ENCODE measurements at places on chromosomes 5 and 9. TPM values are rescaled to one million over a fixed set of nuclear protein-coding genes. Genes with fewer than 3 reads are reported as not detected.

DNA sequence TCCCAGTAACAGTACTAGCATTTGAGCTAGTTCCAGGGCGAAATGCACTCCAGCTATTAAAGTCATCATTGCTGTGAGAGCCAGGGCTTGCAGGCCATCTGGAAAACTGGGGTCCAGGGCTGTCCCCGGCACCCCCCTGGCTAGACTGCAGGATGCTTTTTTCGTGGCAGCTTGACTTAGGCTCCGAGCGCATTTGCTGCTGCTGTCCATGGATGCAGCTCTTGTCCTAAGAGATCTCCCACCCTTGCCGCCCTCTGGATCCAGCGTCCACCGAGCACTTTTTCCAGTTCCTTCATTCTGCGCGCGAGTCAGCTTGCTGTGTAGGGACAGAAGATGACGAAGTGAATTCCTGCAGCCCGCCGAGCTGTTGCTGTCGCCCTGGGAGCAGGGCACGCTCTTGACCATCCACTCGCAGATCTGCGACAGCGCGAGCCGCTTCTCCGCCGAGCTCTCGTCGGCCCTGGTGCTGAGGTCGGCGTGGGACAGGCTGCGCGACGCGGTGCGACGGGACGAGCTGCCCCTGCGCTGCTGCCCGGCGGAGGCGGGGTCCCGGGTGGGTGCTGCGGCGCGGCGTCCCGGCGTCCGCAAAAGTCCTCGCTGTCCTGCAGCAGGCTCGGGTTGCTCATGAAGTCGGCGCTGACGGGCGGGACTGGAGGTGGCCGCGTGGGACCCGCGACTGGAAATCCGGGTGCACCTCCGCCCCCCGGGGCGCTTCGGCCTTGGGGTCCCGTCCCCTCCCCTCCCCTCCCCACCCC, 30.7 kb downstream of the OR2V1 start:
- DNase-seq, result no peak

DNA sequence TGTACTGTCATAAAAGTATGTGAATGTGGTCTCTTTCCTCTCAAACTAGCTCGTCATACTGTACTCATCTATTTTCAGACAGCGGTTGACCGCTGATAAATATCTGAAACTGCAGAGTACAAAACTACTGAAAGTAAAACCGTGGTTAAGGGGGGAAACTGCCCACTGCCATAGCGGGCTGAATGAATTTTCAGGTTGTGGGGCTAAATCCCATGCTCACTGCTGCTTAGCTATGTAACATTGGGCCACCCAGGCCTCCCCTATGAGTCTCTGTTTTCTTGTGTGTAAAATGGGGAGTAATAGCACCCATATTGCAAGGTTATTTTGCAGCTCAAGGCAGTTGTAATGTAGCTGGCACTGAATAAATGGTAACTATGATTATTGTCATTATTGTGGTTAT, 82.3 kb downstream of the MSX2 start:
- DNase-seq, result no peak

Gene PCYOX1L
- total RNA-seq, result 23.2 TPM

Gene SURF6
- total RNA-seq, result 22.8 TPM
